Lower leg skin (tissue), 4 donors: ENCODE measurements at places on chromosomes 5 and 9.
A peak's percentile ranks its signal among the peaks of the same experiment; 100 is the strongest.

- peak; percentile 99 for DNase-seq
These were observed at the start of gene ATOSB for GRCh38 chr9:35115680-35116538. Gene ATOSB, minus strand, starts transcription at chr9:35115862. Its CDS starts 7,588 bp downstream, at chr9:35108274.

GRCh38 chr9:131754846-131755245, 15.0 kb upstream of the RAPGEF1 start:
- no peak for DNase-seq

DNA sequence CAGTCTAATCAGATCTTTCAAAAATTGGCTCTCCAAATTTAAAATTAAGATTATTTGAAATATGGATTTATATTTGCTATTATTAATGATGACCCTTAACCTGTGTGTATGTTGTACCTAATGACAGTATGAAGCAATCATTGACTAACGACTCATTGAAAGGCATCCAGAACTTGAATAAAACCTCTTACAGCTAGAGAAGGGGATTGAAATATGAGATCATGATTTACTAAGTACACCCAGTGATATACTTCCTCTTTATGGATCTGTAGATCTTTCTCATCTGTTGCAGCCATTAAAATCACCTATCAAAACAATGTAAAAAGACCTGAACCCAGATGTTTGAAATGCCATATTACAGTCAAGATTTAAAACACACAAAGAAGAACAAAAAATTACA, 126.5 kb downstream of the RPS23 start:
- no peak for DNase-seq

GRCh38 chr5:37226377-37226776, 22.8 kb downstream of the CPLANE1 start:
- no peak for DNase-seq

DNA sequence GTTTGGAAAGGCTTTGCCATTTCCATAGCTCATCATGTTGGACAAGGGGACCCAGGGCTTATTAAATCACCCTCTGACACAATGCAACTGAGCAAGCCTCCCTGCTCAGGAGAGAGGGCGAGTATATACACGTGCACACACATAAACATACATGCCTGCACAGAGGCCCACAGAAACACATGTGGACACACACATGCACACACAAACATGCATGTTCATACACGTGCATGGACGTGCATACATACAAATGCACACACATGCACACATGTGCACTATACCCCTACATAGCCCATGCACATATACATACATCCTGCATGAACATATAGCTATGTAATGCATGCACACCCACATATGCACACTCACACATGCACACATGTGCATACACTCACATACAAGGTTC, 99.5 kb upstream of the ALDH1B1 start:
- DNase-seq = peak; percentile 32

DNA sequence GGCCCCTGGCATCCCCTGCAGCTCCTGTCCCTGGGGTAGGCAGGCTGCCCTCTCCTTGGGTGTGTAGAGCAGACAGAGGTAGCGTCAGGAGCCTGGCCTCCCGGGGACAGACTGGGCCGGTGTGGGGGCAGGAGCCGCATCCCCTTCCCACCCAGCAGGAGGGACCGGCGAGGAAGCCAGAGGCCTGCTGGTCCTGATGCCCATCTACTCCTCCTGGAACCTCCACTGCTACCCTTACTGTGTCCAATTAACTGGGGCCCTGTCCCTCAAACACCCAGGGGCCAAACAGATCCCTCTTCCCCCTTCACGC, 15.6 kb downstream of the RALGDS start:
- no peak for DNase-seq

DNA sequence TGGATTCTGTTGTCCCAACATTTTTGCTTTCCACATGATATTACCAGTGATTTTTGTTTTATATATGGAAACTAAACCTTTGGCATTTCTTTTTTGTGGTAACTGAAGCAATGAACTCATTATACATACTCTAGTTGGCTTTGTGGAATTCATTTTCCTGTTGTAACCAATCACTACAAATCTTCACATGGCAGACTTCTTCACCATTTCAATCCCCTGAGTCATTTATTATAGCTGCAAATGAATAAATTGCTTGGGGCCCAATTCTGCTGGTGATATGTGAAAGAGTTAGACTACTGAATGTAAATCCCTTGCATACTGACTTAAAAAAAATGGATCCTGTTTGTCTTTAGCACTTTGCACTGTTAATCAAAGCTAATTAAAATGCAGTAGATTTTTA, 1709.6 kb upstream of the WWC1 start:
- DNase-seq = no peak

GRCh38 chr9:122355336-122355875, 15.4 kb upstream of the PTGS1 start:
- DNase-seq = no peak

DNA sequence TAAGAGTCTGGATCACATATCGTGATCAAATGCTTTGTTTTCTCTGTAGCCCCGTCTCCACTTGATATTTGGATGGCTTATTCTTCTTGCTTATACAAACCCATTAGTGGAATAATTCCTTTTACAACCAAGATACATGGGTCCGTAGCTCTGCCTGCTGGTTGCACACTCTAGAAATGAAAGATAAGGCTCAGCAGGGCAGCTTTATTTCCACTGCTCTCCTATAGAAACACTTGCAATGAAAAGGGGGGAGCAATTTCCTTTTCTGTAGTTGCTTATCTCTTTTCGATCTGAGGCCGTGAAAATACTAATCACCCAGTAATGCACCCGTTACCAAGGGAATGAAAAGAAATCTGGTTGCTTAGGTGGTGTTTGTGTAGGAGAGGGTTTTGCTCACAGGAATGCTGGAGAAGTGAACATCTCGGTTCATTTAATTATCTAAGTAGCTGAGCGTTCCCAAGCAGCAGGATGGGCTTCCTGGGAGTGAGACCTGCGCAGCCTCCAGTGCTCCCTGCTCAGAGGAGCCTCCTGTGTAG, 131.7 kb downstream of the ADAMTS16 start:
- no peak for DNase-seq

DNA sequence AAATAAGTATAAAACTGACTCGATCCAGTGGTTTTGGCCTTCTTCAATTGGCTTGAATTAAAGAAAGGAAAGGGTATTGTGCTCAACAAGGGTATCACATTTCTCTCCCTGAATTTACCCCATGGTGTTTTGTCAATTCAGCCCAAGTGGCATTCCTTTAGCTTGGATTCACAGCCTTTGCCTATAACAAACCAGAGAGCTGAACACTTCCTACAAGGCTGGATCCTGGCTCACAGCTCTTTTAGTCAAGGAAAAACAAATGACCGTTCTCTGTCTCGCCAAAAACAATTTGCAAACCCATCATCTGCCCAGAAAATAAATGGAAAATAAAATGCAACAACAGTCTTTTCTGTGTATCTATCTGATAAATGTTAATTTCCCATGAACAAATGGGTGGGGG, 5.7 kb downstream of the ZNF366 start:
- DNase-seq = no peak

DNA sequence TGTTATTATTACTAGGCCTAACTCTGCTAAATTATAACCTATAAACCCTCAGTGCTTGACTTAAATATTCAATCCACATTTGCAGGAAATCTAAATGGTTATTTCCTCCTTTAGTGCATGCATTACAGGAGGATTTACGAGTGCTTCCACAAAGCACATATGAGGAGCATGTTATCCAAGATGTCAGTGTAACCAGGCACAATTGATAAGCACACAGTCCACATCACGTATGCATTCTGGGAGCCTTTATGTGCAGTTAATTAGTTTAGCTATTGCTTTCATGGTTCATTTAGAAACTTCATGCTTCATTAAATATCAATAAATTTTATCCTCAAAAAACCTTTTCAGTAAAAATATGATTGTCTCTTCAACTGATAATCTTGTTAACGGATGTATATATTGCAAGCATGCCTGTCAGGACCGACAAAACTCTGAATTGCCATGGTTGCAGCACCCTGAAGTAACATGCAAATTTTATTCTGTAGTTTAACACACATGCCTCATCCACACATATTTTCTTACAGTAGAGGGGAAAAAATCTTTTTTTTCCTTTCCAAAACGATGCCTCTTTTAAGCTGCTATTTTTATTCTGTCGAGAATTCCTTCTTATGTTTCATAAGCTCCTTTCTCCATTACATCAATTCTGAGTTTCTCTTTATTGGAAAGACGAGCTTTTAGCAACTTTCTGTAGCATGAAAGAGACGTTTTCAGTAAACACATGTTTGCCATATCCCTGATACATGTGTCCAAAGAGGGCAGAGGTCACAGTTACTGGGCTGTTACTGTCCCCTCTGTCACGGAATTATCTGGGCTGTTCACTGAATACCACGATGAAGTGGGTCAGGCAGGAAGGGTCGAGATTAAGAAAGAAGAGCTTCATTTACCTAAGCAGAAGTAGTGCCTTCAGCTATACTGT, 142.0 kb downstream of the GLIS3 start:
- DNase-seq = no peak

DNA sequence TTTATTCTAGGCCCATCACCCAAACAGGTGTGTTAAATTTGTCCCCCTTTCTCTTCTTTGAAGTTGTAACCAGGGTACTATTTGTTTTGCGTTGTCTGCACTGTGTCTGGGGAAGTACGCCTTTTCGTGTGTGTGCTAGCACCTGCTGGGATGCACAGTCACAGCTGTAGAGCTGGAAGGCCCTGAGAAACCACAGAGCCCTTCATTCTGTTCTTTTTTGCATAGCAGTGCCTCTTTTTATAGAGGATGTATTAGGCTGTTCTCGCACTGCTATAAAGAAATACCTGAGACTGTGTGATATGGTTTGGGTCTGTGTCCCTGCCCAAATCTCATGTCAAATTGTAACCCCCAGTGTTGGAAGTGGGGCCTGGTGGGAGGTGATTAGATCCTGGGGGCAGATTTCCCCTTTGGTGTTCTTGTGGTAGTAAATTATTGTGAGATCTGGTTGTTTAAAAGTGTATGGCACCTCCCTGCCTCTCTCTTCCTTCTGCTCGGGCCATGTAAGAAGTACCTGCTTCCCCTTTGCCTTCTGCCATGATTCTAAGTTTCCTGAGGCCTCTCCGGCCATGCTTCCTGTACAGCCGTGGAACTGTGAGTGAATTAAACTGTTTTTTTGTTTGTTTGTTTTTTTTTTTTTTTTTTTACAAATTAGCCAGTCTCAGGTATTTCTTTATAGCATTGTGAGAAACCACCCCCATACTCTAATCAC, 14.0 kb downstream of the SEC61B start:
- no peak for DNase-seq

- DNase-seq = no peak
These were observed 54.5 kb downstream of the ELL2 start for GRCh38 chr5:95907067-95907705.

DNA sequence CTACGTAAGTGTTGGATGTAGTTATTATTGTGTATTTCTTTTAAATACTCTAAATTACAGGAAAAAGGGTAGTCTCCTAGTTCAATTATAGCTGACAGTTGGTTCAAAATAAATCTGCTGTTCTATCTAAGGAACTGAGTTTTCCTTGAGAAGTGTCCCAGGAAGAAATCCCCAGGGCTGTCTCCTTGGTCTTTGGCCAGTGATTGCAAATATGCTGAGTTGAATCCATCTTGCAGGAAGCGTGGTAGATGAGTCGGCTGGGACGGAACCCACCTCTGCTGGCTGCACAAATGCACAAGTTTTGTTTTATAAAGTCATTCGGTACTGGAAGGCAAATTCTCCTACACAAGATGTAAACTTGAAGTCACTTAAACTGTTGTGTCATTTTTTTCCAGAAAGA, 30.2 kb upstream of the HOMER1 start:
- no peak for DNase-seq
